Pericardium fibroblast (primary cell): ENCODE measurements at places on chromosomes 2 and 18. TPM values are rescaled to one million over a fixed set of nuclear protein-coding genes. Genes with fewer than 3 reads are reported as not detected.

Gene DNAH6
- total RNA-seq = under 0.01 TPM in 1 of 2 replicates, not detected in the other

Gene DES
- total RNA-seq = 98.0 and 165 TPM in 2 replicates

Gene HJURP
- 1.8 and 4.9 TPM in 2 replicates for total RNA-seq

Gene RTP5
- total RNA-seq = not detected in 2 replicates

Gene LTBP1
- 27.4 and 55.7 TPM in 2 replicates for total RNA-seq

Gene CD226
- total RNA-seq = 0.09 and 0.82 TPM in 2 replicates

Gene AFF3
- total RNA-seq = 0.17 and 0.58 TPM in 2 replicates
